ENCODE measurements at places on chromosomes 5 and 9.
A peak's percentile ranks its signal among the peaks of the same experiment; 100 is the strongest.

DNA sequence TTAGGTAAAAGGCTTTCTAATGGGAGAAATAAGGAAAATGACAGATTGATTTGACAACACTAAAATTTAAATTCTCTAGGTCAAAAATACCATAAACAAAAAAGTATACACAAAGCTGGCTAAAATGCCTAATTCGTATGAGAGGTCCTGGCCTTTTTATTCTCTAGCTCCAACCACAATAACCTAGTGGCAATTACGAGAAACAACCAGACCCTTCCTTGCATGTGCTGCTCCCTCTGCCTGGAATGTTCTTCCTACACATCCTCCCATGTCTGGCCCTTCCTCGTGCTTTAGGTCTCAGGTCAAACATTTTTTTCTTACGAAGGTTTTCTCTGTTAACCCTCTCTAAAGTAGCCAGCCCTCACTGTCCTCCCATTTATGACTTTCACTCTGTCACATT lies 176.4 kb upstream of the PLPPR1 start:
- DNase-seq, result no peak

GRCh38 chr5:50595199-50595598 lies 71.2 kb upstream of the PARP8 start:
- peak; percentile 92 for DNase-seq

DNA sequence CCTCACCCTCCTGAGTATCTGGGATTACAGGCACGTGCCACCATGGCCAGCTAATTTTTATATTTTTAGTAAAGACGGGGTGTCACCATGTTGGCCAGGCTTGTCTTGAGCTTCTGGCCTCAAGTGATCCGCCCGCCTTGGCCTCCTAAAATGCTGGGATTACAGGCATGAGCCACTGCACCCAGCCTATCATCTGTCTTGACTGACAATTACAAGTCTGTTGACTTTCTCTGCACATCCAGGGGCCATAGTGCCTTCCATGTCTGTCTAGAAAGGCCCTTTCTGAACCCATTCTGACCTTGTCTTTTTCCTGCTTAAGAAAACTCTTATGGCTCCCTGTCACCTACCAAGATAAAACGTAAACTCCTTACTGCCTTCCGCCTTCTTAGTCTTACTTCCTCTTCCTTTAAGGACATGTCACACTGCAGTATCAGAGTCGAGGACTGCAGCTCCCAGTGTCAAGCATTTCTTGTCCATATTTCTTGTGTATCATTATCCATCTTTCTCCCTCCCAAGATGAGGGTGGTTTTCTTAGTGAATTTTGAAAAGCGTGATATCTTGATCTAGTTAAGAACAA lies 49.9 kb upstream of the SHB start:
- DNase-seq, result no peak

DNA sequence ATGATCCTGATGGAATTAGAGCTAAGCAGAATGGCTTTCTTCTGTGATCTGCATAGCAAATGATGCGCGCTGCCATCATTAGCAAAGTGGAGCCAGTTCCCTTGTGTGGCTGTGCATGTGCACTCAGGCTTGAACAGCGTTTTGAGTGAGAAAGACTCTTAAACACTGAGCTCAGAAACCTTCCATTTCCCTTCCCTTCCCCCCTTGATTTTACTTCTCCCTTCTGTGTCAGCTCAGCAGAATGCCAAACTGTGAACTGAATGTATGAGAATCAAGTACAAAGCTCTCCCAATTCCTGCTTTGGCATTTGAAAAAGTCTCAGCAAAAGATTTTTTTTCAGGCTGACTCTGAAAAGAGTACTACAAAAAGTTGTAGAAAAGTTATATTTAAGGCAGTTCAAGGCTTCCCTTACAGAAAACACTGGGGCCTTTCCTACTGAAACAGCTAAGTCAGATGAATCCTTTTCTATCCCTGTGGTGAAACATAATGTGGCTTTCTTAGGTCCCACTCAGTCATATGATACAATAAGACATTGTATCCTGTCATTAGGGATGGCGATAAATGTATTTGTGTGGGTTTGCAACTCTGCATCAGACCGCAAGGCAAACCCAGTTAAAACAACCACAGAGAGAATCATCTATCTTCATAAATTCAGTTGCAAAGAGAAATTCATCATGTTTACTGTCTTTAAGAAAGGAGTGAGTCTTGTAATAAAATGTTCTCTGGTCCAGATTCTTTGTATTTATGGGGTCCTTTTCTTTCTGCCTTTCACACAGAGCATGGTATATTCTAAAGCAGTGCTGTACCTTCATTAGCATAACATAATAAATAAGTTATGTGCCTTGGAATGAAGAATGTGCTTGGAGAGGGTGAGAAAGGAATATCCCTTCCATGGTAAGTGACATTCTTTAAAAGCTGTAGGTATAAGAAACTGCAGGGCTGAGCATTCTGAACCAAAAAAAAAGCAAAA lies 222.6 kb downstream of the CAAP1 start:
- no peak for DNase-seq

- DNase-seq, result no peak
These were observed 187.8 kb downstream of the NR3C1 start for GRCh38 chr5:143215690-143216089.

DNA sequence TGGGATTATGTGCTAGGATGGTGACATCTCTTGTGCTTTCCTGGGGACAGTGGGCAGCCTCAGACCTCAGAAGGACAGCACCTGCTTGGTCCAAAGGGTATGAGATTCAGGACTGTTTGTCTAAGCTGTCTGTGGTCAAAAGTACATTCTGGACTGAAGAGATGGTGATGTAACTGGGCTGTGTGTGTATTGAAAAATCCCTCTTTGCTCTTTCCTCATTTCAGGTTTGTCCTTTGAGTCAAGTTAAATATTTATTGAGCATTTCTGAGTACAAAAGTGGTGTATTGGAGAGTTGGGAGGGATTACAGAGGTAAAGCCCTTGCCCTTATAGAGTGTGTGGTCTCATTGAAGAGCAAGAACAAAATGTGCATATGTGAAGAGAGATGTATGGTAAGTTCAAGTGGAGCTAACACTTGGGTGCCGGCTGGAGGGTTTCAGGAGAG lies 46.7 kb downstream of the RCL1 start:
- DNase-seq, result no peak

DNA sequence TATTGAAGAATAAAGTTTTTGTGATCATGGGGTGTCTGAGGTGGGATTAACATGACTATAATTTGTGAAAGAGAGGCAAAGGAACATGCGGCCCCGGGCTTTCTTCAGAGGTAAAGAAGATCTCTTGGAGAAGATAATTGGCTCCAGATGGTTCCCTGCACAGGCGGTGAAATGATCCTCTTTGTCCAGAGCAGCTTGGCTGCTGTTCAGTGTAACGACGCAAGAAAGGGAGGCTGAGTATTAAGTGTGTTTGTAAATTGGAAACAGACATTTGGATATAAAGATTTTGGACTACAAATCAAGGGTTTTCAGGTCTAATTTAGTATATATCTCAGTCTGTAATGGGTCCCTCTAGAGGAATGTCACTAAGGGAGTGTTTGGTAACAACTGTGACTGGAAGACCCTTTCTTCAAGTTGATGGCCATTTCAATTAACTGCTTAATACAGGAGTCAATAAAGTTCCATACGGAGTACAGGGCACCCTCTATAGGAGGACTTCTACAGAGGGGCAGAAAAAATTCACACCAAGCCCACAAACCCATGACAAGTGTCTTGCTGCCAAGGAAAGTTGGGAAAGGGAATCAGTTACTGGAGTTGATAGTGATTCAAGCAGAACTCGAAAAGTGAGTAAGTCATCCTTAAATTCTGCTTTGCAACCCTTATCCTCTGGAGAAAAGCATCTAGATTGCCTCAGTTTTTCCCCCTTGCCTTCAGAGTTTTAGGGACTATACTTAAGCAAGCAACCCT lies 4.1 kb downstream of the EQTN start:
- DNase-seq, result peak; percentile 25

- DNase-seq, result no peak
These were observed 1098.6 kb downstream of the TAF11L14 start for GRCh38 chr5:18732556-18733479.

DNA sequence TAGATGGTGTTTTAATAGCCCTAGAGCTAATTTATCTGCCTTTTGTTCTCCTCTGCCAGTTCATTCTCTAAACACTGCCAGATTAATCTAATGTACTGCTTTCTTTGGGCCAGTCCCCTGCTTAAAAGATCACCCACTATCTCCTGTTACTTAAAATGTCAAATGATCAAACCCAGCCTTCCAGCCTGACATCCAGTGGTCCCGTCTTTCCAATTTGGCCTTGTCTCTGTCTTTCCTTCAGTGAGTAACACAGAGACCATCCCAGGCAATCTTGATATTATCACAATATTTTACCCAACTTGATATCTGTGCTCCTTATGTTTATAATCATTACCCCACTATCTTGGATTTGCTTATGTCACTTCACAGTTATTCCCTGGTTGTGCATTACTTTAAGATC lies 12.0 kb downstream of the PRR16 start:
- no peak for DNase-seq

DNA sequence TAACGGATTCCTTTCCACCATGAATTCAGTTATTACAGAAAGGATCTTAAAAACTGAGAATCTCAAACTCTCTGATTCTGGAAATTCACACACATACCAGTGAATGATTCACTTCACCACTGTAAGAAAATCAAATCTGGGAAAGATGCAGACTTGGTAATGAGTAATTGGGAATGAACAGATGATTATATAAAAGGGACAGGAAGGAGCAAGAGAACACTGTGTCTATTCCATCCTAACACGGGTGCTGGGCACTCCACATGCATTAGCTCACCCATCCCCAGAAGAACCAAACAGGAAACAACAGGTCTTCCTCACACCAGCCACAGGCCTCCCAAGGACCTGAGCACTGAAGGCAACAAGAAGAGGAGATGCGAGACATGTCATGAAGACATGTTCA lies 74.8 kb upstream of the ZNF622 start:
- DNase-seq, result peak; percentile 90

DNA sequence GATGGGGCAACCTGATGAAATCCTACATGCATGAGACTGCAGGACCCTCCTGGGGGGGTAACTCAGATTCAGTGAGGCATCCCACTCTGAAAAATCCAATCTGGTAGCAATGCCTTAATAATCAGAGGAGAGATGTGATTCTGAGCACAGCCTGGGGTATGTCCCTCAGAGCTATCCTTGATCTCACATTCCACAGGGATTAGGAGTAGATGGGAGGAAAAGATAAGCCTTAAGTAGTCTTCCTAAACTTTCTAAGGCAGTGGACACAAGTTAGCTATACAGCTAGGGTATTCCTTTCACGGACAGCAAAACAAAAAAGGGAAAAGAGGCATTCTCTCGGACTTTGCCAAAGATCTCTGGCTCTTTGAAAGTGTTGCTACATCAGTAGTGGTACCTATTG lies 3.9 kb upstream of the SPATA9 start:
- peak; percentile 52 for DNase-seq

- no peak for DNase-seq
These were observed 13.5 kb upstream of the AGXT2 start for GRCh38 chr5:35061211-35061770.

DNA sequence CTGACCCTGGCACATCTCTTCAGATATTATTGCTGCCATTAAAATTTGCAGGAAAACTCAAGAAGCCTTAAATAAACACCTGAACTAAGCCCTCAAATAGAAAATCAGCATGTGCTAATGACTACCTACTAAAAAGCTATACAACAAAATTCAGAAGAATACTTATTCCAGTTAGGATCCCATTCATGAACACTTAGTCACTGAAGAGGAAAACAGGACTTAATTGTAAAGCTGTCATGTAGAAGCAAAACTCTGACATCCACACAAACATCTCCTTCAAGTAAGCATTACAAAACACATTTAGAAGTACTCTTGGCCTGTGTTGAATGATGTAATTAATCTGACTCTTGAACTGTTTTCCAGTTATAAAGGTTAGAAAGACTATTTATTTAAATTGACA lies 19.9 kb downstream of the ELL2 start:
- no peak for DNase-seq

- no peak for DNase-seq
These were observed 7.9 kb upstream of the IER5L start for GRCh38 chr9:129185991-129186390.

DNA sequence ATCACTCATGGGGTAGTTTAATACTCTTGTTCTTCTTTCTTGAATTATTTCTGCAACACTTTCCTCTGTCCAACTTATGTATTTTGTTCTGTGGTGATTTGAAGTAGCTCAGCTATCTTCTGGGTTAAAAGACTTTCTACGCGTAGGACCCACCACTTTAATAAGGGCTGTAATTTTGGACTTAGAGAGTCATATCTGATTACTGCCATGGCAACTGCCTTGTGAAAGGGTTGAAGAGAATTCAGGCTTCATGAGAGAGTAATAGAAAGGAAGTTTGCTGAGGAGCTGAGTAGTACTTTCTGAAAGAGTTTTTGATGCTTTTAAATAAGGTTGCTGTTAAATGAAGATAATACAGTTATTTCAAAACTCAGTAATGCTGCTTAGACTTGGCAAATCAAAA lies 89.5 kb downstream of the TLE4 start:
- no peak for DNase-seq

DNA sequence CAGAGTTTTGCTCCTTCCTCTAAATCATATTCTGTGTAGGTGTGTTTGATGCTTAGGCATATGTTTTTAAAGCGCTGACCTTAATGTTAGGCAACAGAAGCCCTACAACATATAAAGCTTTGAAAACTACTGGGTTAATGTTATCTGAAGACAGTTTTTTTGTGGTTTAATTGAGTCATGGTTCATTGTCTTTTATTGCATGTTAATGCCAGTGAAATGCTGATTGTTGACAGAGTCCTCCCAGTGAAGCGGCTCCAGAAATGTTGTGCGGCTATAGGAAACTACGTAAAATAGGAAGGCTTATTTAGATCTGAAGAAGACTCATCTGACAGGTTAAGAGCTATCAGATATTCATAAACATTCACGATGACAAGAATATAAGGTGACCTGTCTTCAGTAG lies 424.6 kb downstream of the CCDC171 start:
- peak; percentile 13 for DNase-seq

DNA sequence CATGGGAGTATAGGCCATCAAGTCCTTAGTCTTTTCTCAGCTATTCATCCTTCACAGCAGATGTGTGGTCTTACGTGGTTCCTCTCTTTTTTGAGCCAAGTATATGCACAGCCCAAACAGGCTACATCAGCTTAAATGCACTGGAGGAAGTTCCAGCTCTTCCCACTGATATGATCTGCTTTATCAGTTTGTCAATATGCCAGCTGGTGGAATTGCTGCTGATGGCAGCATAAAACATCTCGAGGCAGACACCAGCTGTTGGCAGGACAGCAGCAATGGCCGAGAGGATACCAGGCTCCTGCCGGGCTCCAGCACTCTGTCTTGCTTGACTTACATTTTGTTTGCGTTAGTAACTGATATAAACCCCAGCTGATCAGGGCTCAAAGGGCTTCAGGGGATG lies 143.4 kb downstream of the TENT4A start:
- no peak for DNase-seq
